Fibroblast of the aortic adventitia (primary cell): ENCODE measurements at places on chromosomes 16 and 17. TPM values are rescaled to one million over a fixed set of nuclear protein-coding genes. Genes with fewer than 3 reads are reported as not detected.

TBC1D3D gene
- not detected in 2 replicates for total RNA-seq

DHRS7C gene
- total RNA-seq: not detected in 2 replicates

TAC4 gene
- total RNA-seq: not detected in 2 replicates

PHF23 gene
- 26.7 and 40.3 TPM in 2 replicates for total RNA-seq

XYLT1 gene
- 9.2 and 32.7 TPM in 2 replicates for total RNA-seq

PRSS22 gene
- not detected in 2 replicates for total RNA-seq

MBTPS1 gene
- total RNA-seq: 61.1 and 89.0 TPM in 2 replicates

SLC13A2 gene
- not detected in 2 replicates for total RNA-seq

KRTAP2-2 gene
- not detected in 2 replicates for total RNA-seq

CD300LB gene
- total RNA-seq: not detected in 2 replicates

CCDC43 gene
- 33.4 and 50.7 TPM in 2 replicates for total RNA-seq

TRAF4 gene
- total RNA-seq: 8.1 and 21.3 TPM in 2 replicates

KCNJ12 gene
- 1.7 and 2.7 TPM in 2 replicates for total RNA-seq

PRAC1 gene
- total RNA-seq: not detected in 2 replicates

SLC43A2 gene
- 3.0 and 9.3 TPM in 2 replicates for total RNA-seq
